ENCODE measurements at places on chromosomes 4 and X.

DNA sequence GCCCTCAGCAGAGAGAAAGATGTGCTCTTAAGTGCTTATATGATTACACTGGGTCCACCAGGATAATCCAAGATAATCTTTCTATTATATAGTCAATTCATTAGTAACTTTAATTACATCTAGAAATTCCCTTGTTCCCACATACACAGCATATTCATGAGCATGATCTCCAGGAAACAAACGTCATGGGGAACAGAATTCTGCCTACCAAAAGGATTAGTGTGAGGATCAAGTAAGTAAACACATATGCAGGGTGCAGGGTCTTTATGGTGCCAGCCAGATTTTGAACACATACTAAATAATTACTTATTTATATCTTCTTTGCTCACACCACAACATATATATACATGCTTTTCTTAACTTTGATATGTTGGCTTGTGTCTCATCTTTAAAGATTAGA lies 169.1 kb downstream of the KCTD8 start:
- no peak for DNase-seq

DNA sequence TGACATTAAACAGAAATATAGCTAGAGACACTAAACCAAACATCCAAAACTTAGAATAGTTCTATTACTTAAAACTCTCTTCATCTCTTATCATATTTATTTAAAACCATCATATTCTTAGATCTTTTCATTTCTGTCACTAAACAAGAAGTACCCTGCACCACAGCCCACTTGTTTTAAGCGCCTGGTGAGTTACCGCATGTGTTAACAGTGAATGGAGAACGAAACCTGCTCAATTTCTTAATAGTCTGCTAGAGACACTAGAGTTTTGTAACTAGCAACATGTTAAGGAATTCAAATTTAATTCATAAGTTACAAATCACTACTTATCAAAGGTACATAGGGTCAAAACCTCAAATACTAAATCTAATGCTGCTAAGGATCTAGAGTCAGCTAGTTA lies 111.5 kb downstream of the FBXW7 start:
- no peak for DNase-seq

DNA sequence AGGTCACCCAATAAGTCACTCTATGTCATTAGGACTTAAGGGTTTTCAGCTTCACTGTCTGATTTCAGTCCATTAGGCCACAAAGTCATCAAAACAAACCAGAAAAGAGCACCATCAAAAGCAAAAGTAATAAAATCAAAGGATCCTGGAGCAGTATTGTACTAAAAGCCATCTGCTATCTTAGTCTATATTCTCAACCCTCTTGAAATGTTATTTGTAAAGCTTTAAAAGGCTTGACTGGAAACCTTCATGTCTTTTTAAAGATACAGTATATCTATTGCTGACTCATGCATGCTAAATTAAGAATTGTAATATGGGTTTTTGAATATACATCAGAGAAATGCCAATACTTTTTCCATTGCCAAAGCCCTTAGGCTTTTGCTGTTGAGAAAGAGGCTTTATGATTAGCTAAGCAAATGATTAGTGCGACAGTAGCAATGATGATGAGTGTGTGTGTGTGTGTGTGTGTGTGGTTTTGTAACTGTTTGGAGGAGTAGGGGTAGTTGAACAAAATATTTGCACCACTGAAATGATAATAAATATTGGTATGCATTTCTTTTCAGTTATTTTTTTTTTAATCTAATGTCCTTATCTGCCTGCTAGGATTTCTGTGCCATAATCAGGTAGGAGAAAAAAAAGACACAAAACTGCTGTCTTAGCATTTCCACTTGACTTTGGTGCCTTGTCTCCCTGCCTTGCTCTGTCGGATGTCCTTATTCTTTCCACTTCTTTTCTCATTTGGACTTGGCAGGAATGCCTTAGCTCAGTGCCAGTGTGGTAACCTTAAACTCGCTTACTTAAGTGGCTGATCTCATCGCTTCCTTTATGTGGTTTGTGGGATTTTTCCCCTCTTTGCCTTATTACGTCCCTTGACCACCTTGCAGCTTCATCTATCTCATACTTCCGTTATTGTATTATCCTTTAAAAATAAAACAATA lies 119.7 kb downstream of the PCDH7 start:
- no peak for DNase-seq

DNA sequence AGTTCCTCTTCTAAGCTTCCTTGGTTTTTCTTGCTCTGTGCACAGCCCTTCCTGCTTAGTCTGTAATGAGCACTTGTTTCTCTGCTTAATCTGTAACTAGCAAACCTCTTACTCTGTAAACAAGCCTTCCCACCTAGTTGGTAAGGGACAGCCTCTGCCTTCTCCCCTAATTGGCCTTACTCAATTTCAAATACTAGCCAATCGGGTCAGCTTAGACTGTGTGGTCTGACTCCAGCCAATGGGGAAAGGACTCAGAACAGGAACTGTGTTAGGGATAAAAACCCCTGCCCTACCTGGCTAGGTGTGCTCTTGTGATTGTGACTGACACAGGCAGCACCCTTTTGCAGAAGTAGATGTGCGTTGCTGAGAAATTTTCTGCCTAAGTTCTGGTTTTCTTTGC lies 136.5 kb upstream of the AADAT start:
- no peak for DNase-seq

GRCh38 chrX:129784371-129784770 lies 4.6 kb downstream of the SASH3 start:
- no peak for DNase-seq

- DNase-seq = no peak
These were observed 102.7 kb downstream of the UCHL1 start for GRCh38 chr4:41359422-41359775.

DNA sequence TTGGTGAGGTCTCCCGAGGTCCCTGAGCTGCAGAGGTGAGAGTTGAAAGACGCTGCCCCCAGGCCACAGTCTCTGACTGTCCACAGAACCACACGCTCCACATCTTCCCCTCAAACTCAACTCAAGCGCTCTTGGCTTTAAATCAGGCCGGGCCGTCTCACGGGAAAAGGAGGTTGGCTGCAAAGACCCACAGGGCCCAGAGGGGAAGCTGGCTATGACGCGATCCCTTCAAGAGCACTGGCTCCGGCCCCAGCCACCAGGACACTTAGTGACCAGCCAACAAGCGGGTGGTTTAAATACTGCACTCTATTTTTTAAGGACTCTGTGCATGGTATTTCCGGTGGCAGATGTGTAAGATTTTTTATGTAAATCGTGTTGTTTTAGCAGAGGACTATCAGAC lies 19.9 kb downstream of the LRPAP1 start:
- DNase-seq = no peak

- no peak for DNase-seq
These were observed 1005.5 kb upstream of the GRID2 start for GRCh38 chr4:91298156-91298700.

- no peak for DNase-seq
These were observed 106.2 kb downstream of the SMIM20 start for GRCh38 chr4:26020083-26020668.

DNA sequence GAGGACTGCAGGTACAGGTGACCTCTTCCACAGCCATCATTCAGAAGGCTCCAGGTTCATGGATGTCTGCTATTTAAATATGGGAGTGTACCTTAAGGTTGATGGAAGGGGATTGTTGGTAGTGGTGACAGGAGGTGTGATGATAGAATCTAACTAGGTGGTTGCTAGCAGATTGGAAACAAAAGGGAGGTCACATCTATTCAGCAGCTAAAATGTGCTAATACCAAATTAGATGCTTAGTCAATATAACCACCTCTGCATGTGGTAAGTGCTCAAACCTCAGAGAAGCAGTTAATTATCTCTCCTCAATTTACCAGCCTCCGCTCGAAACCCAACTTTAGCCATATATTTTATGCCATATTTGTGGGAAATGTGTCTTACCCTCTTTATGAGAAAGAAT lies 98.7 kb upstream of the CCSER1 start:
- no peak for DNase-seq

- no peak for DNase-seq
These were observed 37.3 kb upstream of the ARAF start for GRCh38 chrX:47523713-47524166.

All from brain pericyte (primary cell).